ENCODE measurements at places on chromosomes 2 and 18.

GRCh38 chr2:98923244-98923940 is 12.6 kb downstream of the CRACDL start:
- no peak for DNase-seq

DNA sequence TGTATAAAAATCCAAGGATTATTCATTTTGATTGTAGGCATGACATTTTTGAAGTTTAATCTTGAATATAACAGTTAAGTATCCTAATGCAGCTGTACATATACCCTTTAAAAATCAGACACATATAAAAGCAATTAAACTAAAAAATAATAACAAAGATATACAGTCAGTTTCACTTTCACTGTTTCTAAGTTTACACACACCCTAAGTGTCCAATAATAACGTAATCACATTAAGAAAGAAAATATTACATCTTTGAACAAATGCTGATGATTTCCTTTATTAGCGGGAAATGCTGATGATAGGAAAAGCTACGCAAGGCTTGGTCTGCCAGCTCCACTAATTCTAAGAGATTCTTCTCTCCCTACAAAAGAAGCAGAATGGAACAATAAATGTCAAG is 38.8 kb downstream of the RTTN start:
- no peak for DNase-seq

DNA sequence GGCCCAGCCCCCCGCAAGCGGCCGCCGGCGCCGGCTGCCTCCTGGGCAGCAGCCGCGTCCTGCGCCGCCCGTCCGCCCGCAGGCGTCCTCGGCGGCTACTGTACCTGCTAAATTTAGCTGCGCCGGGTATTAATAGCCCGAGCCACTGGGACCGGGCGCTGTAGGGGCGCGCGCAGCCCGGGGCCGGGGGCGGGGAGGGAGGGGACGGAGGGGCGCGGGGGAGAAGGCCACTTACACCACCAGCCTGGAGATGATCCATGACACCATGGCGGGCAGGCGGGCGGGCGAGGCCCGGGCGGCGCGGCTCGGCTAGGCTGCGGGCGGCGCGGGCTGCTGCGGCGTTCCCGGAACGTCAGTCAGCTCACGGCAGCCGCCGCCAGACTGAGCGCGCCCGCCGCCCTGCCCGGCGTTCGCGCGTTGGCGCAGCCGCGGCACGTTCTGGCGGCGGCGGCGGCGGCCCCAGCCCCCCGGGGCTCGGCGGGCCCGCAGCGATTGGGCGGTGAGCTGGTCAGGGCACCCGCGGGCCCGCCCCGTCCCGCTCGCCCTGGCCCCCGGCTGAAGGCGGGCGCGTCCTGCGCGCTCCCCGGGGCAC is at the start of gene REEP1:
Gene REEP1 (minus strand): TSS at position 383 of the 592 bp plus-strand sequence. CDS start 116 bp downstream, at position 267.
- peak; percentile 20 for DNase-seq

- DNase-seq: no peak
These were observed 786.6 kb upstream of the ID2 start for GRCh38 chr2:7895289-7895688.

GRCh38 chr18:58255701-58256311 is 211.8 kb downstream of the NEDD4L start:
- no peak for DNase-seq

Data from kidney tubule cell (primary cell).